ENCODE measurements at places on chromosomes 5 and 9.

- no peak for DNase-seq
Measured at GRCh38 chr5:99706160-99706559, 777.4 kb upstream of the CHD1 start.

DNA sequence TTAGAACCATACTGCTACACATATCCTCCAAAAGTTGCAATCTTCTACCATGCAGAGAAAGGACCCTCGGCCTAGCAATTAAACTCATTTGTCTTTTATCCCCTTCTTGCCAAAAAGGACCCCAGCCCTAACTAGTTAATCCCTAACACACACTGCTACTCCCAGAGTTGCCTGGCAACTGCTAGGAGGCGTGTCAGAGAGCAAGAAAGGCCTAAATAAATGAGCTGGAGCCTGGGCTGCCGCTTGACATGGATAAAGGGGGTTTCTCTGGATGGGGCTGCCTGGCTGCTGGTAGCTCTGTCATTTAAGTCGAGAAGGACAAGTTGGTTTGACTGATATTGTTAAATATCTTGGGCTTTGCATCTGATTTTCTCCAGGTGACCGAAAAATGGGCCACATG lies 194.8 kb downstream of the CRB2 start:
- no peak for DNase-seq

- DNase-seq, result no peak
Measured at GRCh38 chr5:131081374-131081773, 83.7 kb downstream of the HINT1 start.

- DNase-seq, result no peak
Measured at GRCh38 chr5:146283344-146283761, 55.3 kb upstream of the POU4F3 start.

DNA sequence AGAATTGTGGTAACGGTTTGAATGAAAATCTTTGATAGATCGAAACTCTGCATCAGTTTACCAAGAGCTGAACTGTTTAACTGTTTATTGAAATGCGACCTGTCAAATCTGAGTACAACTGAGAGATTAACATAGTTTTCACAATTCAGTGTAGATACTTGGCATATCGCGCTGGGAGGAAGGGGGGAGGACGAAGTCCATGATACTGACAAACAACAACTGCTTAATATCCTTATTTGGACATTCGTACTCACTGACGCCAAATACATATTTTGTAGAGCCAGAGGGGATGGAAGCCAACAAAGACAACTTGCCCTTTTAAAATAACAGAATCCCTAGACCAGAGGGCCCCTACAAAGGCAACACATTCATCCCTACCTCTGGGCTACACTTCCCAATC lies 93.2 kb downstream of the GLIS3 start:
- no peak for DNase-seq

- no peak for DNase-seq
Measured at GRCh38 chr9:70113403-70114022, 69.9 kb downstream of the MAMDC2 start.

DNA sequence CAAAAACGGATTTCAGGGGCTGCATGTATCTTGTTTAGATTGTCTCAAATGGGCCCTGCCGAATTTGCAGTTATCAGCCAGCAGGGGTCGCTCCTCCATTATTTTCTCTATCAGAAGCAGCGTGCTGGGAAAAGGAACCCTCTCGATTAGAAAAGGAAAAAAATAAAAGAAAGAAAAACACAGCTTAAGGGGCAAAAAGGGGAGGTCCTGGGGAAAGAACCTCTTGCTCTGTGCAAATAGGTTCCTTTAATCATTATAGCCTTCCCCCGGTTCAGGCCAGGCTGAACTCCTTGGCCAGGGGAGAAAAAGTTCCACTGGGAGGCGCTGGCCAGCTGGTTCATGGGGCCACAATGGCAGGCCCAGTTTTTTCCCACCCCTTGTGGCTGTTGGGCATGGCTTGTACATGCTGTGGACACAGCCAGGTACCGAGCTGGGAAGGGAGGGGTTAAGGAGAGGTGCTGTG lies 25.0 kb upstream of the CAPSL start:
- no peak for DNase-seq

- DNase-seq, result no peak
Measured at GRCh38 chr5:58752104-58752503, 169.2 kb downstream of the RAB3C start.

DNA sequence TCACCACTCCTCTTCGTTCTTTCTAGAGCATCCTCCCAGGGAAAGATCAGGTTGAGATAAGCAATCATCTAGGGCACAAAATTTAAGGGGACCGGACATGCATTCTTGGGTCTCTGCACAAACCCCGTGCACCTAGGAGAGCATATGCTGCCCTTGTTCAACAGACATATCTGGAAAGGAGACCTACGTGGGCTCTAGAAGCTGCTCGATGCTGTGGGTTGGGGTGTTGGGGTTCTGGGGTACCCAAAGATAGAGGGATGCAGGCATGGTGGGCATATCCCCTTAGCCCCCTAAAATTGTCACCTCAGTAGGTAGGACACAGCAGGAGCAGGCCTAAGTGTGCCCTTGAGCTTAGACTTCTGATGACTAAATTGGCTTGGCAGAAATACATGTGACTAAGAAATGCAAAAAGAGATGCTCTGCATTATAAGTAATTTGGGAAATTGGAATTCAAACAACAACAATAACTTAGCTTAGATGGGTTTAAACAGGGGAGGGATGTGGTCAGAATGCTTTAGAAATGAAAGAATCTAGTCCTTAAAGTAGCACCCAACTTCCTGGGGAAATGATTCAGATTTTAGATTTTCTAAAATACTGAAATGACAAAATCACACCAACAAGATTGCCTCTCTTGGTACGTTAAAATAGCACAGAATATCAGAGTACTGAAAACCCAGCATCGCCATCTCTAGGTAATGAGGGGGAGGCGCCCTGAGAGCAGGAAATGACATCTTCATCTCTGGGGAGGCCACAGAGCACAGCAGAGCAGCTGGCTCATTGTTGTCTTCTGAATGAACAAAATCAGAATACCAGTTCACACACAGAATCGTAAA lies 172.3 kb downstream of the GNA14 start:
- no peak for DNase-seq

DNA sequence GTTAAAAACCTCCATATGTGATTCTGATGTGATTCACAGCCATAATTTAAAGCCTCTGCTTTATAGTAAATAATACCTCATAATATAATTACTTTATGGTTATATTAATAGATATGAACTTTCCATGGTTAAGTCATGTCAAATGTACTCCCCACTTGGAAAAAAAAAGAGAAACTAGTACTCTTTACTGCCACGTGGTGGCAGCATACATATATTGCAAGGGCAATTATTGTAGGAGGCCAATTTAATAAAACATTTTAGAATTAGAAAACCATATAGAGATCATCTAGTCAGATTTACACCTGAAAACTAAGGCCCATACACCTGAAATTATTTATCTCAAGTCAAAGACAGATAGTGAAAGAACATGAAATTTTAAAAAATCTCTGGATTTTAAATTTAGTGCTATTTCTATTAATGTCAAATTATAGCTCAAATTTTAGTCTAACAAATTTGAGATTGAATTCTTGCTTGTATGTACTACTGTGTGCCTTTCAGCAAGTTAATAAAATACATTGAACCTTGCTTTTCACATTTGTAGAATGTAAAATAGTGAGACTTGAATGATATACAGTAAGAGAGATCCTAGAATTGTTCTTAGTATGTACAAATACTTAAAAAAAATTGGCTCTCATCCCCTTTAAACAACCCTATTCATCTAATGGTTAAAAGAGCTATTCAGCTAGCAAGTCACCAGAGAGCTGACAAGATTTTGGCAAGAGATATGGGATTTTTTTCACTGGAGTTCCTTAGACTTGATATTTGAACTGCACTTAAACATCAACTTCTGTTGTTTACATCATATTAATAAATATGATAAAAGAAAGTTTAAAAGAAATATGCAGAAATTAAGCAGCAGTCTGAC lies 603.8 kb downstream of the TLE4 start:
- DNase-seq, result no peak

GRCh38 chr5:58932057-58932612 lies 349.3 kb downstream of the RAB3C start:
- DNase-seq, result no peak

DNA sequence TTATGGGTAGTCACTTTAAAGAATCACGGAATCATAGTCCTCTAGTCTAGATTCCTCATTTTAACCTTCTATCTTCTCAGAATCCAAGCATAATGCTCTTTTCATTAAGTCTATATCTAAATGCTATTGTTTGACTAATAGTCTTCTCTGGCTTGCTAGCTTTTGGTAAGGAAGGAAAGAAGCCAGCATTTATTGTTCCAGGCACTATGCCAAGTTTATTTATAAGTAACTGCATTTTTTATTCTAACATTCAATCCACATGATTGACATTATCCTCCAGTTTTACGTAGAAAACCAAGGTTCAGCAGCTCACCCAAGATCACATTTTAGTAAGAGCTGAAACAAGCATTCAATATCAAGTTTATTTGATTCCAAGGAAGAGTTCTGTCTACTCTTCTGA lies 254.2 kb downstream of the SAXO1 start:
- DNase-seq, result no peak

- DNase-seq, result no peak
Measured at GRCh38 chr9:123863164-123863855, 66.6 kb downstream of the DENND1A start.

DNA sequence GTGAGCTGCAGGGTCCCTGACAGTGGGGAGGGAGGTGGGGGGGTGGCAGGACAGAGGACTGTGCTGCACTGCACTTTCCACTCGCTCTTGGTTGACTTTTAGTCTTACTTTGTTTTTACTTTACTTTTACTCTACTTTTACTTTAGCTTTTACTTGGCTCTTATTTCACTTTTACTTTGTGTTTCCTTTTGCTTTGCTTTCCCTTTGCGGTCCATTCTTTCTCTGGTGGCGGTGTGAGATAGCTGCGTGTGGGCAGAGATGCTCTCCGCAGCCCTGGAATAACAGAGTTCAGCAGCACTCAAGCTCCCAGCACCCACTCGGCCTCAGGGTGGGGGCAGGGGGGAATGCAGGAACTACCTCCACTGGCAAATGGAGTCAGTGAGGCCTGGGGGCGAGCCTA lies 4.7 kb downstream of the AK8 start:
- no peak for DNase-seq

DNA sequence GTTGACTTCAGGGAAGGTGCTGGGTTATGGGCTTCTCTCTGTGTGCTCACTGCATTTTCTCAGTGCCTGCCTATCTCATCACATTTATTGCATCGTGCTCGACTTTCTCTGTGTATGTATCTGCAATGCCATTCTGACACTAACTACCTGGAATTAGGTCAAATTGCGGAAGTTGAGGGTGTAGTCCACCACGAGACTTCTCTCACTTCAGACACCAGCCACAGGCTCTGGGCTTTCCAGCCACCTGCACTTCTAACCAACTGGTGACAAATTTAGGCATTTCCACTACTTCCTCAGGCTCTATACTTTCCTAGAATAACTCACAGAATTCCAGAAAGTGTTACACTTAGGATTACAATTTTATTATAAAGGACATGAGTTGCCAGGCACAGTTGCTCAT lies 188.6 kb upstream of the ZNF608 start:
- DNase-seq, result no peak

All from activated naive CD4-positive, alpha-beta T cell (primary cell).